ENCODE measurements at places on chromosomes 12 and 14.

GRCh38 chr12:104353012-104353981 is 49.8 kb downstream of the EID3 start:
- DNase-seq: no peak

GRCh38 chr14:92848887-92849286 is 54.8 kb downstream of the GOLGA5 start:
- no peak for DNase-seq

DNA sequence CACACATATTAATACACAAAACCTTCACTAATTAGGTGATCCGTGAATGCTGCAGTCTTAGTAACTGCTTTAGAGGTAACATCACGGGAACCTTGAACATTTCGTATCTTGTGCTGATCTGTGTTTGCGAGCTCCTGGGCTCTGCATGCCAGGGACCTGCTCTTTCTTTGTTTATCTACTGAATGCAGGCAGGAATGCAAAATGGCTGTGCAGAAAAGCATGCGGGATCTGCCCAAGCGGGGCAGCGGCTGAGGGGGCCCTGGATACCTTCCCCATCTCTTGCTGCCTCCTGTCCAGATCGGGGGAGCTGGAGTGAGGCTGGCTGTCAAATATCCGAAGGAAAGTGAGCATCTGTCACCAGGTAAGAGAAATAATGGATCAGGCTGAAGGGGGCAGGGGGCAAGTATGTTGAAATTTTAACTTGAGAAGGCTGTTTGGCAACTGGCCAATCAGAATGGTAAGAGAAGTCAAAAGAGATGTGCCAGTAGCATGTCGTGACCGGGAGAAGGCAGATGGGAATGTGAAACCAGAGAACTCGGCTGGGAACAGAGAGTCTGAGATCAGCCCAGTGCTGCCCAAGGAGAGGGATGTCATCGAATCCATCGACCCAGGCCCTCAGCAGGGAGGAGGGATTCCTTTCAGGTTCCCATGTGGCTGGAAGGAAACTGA is 191.4 kb downstream of the TTC7B start:
- DNase-seq: no peak

- DNase-seq: no peak
Observed at GRCh38 chr14:89284333-89285058, 132.5 kb downstream of the FOXN3 start.

GRCh38 chr12:46419675-46420074 is 47.1 kb upstream of the SLC38A2 start:
- DNase-seq: no peak

DNA sequence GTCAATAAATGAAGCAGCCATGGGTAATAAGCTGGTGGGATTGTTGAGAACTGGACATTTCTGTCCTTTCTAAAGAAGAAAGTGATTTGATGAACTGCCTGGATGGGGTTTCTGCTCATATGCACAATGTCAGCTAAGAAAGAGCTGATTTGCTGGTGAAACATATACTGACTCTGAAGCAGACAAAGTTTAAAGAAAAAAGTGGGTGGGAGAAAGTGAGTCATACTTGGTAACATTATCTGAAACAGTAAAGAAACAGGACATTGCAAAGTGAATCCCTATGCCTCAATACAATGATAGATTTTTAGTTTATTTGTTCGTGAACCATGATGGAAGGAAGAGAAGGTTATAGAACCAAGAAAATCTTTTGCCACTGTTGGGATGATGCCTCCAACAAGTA is 95.6 kb upstream of the DNM1L start:
- no peak for DNase-seq

GRCh38 chr14:39581474-39581873 is 149.2 kb upstream of the FBXO33 start:
- no peak for DNase-seq

GRCh38 chr12:47276621-47277309 is 197.0 kb upstream of the AMIGO2 start:
- DNase-seq: peak; percentile 8

DNA sequence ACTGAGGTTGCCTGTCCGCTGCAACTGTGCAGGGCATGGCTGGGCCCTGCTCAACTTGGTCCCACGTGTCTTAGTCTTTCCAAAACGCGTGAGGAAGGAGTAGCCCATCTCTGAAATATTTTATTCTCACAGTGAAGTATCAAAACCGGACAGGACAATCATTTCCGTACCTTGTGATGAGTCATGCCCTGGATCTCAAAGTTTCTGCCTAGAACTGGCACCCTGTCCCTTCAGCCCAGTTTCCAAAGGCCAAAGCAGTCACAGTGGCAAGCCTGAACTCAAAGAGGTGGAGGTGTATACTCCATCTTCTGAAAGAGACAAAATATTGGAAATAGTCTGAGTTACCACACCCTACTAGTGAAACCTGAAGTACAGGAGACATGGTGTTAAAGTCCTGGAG is 28.5 kb upstream of the SRGAP1 start:
- DNase-seq: no peak

- DNase-seq: no peak
Observed at GRCh38 chr14:96064866-96065265, 25.7 kb downstream of the C14orf132 start.

DNA sequence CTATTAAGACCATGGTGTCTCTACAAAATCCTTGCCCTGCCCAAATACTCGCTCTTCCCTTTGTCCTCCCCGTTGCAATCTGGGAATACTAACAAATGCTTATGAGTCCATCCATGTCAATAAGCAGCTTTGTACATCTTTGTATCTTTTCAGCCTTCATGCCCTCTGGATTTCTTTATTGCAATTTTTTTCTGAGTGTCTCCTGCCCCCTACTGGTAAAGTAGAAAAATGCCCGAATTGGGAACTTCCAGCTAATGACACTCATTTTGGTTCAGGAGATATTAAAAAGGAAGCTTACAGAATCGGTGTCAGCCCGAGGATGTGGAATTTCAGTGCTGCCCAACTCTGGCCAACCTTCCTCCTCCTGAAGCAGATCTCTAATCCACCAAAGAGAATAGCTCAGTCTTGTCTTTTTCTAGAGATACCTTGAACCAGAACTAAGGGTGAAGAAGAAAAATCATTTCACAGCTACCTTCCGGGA is 46.0 kb downstream of the SH2B3 start:
- no peak for DNase-seq

- peak; percentile 7 for DNase-seq
Observed at GRCh38 chr12:67633708-67634107, 14.8 kb upstream of the DYRK2 start.

GRCh38 chr14:104479901-104480300 is 99.7 kb upstream of the C14orf180 start:
- no peak for DNase-seq

- no peak for DNase-seq
Observed at GRCh38 chr14:77097006-77097699, 905 bp upstream of the CIPC start.

DNA sequence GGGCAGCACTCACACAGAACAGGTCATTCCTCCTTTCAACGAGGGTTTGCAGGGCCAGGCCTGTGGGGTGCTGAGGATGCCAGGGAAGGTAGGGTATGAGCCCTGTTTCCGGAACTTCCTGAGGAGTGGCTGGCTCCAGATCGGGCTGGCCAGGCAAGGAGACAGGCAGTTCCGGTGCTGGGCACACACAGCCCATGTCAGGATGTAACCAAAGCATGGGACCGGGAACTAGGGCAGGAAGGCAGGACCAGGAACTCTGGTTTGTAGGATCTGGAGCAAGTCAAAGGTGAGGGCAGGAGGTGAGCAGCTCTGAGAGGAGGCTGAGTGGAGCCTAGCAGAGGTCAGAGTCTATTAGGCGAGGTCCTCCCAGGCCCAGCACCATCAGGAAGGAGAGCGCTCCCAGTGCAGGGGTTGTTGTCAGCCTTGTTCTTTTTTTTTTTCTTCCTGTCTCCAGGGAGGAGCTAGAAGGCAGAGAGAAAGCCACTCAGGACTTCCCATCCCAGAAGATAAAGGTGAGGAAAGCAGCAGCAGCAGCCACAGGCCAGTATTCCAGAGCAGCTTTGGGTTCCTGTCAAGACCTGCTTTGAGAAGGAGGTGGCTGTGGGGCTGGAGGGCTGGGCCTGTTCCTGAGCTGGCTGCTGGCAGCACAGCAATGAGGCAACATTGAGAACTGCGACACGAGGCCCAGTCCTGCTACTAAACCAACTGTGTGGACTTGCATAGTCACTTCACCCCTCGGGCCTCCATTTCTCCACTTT is 49.0 kb upstream of the PTGR2 start:
- no peak for DNase-seq

DNA sequence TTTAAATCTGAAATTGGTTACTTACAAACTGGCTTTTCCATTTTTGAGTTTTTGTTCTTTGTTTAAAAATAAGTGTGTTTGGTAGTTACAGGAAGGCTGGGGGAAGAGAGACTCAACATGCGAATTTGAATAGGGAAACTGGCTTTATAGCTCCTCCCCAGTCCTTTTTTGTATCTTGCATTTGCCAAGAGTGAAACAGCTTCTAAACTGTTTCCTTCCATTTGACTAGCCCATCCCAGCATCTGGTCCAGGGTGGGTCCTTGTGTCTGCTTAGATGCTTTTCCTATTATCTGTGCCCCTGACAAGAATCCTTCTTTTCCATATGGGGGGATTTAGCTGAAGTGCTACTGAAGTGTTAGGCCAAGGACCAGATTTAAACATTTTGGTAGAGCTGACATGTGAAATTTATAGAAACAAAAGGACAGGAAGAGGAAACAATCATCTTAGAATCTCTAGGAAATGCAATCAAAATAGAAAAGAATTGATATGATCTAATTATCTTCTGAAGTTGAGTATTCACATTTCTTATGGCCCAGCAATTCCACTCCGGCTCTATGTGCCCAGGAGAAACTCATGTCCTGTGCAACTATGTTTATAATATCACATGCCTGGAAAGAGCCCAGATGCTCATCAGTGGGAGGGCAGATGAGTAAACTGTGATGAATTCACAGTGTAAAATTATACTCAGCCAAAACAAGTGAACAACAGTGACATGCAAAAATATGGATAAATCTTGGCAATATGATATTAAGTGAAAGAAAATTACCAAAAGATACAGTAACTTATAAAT is 7.4 kb downstream of the SMOC1 start:
- DNase-seq: no peak

DNA sequence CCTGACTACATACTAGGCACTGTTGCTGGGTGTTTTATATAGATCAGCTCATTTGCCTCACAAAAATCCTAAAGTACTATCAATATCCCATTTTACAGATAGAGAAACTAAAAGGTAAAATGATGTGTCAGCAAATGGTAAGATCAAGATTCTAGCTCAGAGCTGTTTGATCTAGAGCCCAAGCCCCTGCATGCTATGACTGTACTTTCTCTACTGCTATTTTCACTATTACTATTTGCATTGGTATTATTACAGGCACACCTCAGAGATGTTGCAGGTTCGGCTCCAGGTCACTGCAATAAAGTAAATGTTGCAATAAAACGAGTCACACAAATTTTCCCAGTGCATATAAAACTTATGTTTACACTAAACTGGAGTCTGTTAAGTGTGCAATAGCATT is 10.9 kb downstream of the ISCU start:
- DNase-seq: no peak

- DNase-seq: no peak
Observed at GRCh38 chr14:35910191-35910590, 84.1 kb downstream of the BRMS1L start.

GRCh38 chr14:33693237-33693636 is 257.6 kb downstream of the EGLN3 start:
- no peak for DNase-seq

GRCh38 chr14:56801920-56802319 is 8.4 kb downstream of the OTX2 start:
- no peak for DNase-seq

DNA sequence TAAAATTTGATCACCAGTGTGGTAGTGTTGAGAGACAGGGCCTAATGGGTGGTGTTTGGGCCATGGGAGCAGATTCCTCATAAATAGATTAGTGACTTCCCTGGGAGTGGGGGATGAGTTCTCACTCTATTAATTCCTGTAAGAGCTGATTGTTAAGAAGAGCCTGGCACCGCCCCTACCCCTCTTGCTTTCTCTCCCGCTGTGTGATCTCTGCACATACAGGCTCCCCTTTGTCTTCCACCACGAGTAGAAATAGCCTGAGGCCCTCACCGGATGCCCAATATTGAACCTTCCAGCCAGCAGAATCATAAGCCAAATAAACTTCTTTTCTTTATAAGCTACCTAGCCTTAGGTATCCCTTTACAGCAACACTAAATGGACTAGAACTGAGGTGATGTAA is 31.9 kb upstream of the CAND1 start:
- DNase-seq: no peak

GRCh38 chr12:123996581-123996980 is 23.6 kb downstream of the ZNF664 start:
- DNase-seq: no peak

DNA sequence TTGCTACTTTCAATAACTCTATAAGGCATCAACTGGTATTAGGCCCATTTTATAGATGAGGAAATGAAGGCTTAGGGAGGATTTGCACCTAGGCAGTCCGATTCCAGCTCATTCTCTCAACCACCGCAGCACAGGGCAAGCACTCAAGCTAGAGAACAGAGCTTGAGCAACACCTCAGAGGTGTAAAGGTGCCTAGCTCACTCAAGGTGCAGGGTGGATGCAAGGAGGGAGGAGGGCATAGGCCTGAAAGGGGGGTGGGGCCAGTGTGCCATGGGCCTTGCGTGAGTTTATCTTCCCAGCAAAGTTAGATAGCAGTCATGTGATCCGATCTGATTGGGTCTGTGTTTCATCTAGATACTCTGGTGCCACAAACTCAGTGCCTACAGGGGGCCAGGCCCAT is 10.2 kb upstream of the EMP1 start:
- DNase-seq: no peak

DNA sequence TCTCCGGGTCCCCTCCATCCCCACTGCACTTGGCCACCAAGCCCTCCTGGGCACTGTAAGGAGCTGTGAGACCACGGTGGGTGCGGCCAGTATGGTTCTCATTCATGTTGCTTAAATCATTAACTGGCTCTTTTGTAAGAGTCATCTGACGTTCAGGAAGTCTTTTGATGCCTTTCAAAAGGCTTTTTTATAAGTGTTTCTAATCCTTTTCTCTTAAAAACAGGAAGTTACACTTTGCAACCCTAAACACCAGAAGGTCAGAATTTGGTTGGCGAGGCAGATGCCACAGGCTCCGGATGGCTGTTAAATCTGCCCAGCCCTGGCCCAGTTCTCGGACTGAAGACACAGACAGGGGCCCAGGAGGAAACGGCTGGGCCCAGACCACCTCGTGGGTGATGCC is 26.1 kb upstream of the DIO3 start:
- peak; percentile 17 for DNase-seq

- DNase-seq: no peak
Observed at GRCh38 chr14:74610199-74610865, 1.7 kb downstream of the LTBP2 start.

DNA sequence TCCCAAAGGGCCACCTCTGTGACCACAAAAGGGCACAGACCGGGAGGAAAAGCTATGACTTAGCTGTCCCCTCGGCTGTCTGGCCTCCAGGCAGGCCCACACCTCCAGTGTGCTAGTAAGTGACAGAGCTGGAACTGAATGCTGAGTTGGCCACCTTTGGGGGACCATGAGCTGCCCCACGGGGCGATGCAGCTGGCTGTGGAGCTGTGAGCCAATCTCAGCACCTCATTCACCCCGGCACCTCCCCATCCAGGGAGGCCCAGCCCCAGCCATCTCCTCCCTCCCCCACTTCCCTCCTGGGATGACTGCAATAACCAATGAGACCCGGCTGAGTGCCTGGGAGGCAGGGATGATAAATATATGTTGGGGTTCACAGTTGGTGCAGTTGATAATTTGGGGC is 12.2 kb upstream of the TESC start:
- DNase-seq: no peak
